ENCODE measurements at places on chromosomes 6 and 20.

DNA sequence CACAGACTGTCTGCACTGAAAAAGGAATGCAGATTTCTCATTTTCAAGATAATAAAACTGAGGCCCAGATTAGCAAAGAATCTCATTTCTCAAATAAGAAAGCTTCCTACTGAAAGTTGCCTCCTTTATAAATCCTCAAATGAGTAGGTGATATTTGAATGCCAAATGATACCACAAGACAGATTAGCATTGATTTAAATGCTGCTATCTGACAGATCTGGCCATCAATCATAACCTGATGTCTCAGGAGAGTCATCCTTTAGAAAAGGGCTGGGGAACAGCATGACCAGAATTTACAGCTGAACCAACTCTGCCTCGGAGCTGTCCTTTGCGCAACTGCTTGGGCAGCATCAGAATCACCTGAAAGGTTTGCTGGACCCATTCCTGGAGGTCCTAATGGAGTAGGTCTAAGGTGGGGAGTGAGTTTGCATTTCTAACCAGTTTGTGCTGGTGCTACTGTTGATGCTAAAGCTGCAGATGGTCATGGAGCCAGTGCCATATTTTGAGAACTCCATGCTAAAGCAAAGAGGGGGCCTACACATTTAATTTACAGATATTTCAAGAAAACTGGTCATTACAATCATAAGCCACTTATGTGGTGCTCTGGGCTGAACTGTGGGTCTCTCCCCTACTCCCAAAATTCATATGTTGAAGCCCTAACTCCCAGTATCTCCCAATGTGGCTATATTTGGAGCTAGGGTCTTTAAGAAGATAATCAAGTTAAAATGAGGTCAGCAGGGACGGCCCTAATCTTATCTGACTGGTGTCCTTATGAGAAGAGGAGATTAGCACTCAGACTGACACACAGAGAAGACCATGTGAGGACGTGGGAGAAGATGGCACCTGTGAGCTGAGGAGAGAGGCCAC, 295.5 kb upstream of the JARID2 start:
- DNase-seq, result no peak

DNA sequence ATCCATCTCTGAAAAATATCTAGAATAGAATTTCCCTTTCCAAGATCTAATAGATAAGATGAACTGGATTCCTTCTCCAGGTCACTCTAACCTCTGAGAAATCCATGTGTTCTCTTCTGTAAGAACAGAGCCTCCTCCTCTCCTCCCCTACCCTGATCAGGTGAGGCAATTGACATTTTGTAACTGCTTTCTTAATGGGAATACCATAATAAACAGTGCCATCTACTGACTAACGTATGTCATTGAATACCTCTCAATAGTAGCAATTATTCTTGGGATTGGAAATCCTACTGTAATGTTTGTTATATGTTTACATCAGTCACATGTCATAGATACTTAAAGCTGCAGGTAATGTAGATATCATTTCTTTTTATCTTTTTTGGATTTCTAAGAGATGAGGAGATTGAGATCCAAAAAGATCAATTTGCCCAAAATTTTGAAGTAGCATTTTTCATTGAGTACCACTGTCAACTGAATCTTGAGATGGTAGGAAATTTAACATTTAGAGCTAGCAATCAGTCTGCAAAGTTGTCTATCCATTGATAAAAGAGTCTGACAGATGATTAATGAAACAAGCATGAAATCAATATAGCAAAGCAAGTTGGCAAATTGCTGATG, 365.8 kb upstream of the HSF2 start:
- DNase-seq, result peak; percentile 26

DNA sequence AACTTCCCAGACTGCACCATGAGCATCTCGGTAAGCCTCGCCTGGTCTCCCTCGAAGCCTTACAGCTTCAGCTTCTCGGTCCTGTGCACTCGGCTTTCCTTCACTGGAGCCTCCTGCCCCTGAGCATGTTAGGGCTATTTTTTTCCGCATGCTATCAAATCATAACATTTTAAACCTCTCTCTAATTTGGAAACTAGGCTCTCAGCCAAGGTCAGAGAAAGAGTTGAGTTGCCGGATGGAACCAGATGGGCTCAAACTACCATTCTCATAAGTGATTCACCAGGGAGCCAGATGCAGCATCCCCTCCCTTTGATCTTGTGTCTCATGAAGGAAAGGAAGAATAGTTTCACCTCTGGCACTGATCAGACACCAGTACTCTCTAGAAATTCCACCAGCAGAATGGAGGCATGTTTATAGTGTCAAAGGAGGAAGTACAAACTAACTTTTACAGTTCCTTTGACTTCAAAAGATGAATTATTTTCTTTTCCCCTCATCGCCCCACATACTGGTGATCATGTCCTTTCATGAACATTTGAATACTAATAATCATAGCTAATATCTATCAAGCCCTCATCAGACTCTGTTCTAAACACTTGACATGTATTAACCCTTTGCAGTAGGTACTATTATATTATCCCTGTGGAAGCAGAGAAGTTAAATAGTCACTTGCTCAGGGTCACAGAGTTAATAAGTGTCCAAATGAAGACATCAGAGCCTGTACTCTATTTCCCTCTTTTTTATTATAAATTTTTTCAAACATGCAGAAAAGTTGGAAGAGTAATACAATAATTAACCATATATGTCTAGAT, 46.7 kb downstream of the MAP1LC3A start:
- DNase-seq, result no peak

- peak; percentile 25 for DNase-seq
Measured at GRCh38 chr20:23995905-23996666, 7.5 kb upstream of the GGTLC1 start.

DNA sequence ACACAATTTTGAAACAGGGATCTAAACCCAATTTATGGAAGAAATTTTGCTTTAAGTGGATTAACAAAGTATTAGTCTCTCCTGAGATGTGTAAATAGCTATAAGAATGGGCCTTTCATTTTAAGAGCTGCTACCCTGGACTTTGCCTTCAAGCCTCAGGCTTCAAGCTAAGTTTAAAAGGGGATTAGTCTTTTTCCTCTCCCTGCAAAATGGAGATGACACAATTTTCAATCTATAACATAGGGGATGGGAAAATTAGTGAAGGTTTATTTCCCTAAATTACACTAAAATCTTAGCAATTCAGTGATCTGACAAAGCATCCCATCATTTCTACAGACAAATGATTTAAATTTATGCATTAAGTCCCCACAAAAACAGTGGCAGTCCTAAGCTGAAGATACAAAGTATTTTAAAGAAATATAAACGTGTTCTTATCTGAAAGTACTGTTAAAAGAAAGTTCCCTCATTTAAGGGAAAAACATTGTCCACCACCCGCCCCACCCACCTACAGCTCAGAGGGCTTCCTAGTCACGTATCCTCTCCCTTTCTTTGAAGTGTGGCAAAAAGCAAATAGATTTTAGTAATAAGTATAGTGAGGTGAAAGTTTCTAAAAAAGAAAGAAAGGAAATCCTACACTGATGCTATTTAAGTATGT, 14.5 kb downstream of the ARHGAP18 start:
- no peak for DNase-seq

- DNase-seq, result no peak
Measured at GRCh38 chr6:39104528-39104927, 10.5 kb downstream of the SAYSD1 start.

GRCh38 chr6:33786736-33787135, 2.2 kb downstream of the LEMD2 start:
- DNase-seq, result no peak

- no peak for DNase-seq
Measured at GRCh38 chr6:20943922-20944321, 409.7 kb downstream of the CDKAL1 start.

- no peak for DNase-seq
Measured at GRCh38 chr20:53215166-53215565, 243.0 kb downstream of the TSHZ2 start.

GRCh38 chr6:43868467-43868866, 98.5 kb downstream of the VEGFA start:
- DNase-seq, result no peak

DNA sequence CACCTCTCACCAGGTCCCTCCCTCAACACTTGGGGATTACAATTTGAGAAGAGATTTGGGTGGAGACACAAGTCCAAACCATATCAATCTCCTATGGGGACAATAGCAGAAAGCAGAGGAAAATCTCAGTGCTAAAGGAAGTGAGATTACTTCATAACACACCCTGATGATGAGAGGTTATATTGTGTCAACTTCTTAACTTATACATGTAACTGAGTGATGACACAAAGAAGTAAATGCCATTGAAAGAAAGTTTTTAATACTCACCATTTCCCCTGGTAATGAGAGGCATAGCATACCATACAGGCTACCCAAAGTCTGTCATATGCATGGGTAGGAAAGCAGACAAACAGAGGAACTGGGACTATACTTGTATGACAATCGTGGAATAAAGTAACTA, 137.2 kb downstream of the MMUT start:
- no peak for DNase-seq

- peak; percentile 71 for DNase-seq
Measured at GRCh38 chr6:106746652-106747051, 117.3 kb downstream of the QRSL1 start.

DNA sequence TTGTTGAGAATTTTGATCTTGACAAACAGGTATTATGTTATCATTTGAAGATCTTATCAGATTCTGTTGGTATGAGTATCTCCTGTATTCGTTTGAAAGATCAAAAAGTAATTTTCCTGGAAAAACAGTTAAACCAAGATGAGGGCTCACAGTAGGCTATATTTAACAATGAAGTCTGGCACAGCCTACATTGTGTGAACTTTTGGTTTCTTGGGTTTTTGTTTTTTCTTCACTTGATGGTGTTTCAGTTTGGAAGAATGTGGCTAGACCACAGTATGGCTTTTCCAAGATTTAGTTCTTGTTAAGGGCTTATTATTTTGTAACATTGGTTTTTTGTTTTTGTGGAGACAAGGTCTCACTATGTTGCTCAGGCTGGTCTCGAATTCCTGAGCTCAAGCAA, 306.4 kb downstream of the CDKAL1 start:
- no peak for DNase-seq

DNA sequence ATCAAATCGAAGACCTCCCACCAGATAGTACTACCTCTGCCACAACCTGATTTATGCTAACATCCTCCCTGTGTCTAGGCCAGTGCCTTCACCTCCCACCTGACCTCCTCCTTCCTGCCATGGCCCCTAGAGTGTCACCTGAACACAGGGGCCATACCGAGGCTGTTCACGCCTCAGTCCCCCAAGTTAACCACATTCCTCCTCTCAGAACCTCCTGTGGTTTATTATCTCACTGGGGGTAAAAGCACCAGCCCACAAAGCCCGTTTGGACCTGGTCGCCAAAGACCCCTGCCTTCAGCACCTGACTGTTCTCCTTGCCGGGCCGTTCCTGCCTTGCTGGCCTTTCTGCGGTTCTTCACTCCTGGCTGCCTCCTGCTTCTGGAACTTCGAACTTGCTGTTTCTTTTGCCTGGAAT, 13.7 kb downstream of the MAS1 start:
- DNase-seq, result no peak

DNA sequence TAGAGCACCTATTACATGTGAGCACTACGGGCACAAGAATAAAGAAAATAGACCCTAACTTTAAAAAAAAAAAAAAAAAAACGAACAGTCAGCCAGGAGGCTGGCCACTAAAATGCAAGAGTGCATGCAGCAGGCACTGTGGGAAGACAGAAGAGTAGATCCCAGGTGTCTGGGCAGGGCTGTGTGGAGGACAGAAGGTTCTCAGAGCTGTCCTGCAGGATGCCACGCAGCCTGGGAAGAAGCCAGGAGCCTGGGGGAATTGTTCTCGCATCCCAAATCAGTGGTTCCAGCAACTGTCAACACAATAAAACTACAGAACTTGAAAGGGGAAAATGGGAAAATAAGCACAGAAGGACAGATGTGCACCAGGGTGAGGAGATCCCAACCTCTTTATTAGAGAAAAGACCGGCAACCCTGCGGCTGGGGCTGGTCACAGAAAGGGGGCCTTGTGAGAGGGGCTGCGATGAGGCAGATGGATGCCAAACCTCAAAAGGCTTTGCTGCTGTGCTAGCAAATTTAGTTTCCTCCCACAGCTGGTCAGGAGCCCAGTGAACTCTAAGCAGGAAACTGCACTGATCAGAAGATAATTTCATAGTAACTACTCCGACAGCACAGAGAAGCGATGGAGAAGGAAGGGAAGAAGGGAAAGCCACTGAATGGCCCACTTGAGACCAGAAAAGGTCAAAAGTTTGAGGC, 30.9 kb downstream of the MAP3K5 start:
- DNase-seq, result no peak

DNA sequence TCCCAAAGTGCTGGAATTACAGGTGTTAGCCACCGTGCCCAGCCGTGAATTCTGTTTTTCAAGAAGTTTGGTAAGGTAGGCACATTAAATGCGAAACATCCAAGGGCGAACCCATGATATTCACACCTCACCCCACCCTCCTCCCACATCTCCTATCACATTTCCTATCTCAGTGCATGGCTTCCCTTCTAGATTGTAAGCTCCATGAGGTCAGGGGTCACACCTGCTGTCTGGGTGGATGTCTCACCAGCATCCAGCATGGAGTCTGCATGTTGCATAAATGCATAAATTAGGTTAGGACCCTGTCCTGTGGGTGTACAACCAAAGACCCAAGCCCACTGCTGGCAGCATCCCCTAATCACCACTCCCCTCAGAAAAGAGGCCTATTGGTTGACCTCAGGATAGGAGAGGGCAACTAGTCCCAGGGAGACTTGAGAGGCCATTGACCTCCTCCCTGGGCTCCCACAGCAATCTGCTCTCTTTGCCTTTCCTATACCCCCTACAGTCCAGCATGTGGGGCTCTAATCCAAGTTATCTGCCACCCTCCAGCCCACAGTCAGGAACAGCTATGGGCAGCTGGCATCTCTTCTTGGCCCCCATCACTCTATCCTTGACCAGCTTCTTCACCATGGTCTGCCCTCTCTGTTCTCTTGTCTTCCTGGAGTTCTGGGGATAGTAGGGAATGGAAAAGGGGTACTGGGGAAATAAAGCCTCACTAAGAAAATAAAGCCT, 4.2 kb downstream of the PRRT1 start:
- DNase-seq, result no peak

DNA sequence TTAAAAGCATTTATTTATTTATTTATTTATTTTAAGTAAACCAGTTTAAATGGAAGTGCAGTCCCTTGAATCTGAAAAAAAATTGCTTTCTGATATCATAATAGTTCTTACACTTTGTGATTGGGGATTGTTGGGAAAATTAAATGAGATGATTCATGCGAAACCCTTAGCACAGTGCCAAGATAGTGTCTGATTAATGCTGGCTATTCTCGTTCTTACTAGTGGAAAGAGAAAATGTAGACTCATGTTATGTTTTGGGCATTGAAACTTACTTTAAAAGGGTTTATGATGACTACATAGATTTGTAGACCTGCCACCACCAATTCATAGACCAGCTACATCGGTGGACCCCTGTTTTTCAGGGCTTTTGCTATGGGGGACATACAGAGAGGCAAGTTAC, 229.2 kb upstream of the ZFP64 start:
- no peak for DNase-seq

GRCh38 chr6:45574885-45575284, 197.2 kb upstream of the SUPT3H start:
- no peak for DNase-seq

DNA sequence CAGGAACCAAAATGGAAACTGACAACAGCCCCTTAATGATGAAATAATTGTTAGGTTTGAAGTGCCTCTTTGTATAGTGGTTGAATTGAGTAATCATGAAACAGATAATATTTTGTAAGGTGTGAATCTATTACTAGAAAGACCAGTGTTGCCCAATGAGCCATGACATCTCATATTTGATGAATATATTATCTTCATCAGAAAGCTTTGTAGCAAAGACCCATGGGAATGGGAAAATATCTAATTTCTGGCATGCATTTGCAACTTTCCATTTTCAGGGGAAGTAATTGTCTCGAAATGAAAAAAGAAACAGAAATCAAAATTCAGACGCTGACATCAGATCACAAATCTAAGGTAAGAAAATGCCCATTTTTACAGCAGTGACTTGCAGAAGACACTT, 57.3 kb upstream of the LAMP5 start:
- DNase-seq, result no peak
